Stimulated activated CD8-positive, alpha-beta memory T cell treated with anti-CD3 and anti-CD28 coated beads, Interleukin-4, amount 100 ng/mL, for 4 hours (primary cell): ENCODE measurements at places on chromosomes 1 and 21.

DNA sequence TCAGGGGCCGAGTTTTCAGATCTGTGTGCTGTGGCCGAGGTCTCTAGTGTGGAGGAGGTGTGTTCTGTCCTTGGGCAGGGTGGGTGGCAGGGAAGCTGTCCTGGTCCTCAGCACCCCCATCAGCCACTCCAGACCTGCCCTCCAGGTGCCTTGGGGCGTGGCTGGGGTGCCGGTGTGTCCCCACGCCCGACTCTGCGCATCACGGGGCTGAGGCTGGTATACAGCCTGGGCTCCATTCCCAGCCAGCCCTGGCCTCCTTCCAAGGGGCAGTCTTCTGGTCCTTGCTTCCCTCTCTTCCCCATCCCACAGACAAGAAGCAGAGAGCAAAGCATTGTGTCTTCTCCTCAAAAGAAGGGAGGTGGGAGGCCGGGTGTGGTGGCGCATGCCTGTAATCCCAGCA lies 4.0 kb downstream of the SAMD11 start:
- no peak for DNase-seq

DNA sequence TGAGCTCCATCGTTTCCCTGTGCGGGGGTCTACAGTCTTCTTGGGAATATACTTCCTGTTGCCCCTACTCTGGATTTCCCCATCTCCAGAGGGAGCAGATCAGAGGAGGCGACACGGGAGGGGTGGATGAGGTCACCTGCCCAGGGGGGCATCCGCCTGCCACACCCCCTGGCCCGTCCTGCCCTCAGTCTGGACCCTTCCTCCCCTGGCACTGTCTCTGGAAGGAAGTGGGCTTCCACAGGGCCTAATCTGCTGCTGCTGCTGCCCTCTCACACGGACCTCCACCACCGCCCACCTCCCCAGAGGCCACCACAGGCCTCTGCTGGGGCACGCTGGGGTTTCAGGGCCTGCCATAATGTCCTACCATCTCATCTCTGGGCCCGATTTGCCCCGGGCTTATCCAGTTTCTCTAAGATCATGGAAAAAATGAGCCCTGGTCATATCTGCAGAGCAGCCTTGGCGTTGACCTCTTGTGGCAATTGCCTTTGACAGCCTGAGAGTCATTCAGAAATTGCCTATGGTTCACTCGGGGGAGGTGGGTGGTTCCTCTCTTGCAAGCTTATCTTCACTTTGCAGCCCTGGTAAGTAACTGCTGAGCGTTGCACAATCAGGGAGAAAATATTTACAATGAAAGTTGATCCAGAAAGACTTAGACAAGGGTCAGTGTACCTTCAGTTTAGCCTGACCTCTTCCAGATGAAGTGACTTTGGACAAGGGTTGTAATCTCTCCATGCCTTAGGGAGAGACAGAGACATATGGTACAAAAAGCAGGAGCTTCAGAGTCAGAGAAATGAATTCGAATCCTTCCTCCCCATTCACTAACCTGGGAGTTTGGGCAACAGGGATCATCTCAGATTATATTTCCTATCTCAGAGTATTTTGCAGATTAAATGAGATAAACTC lies 252.4 kb downstream of the TOMM20 start:
- DNase-seq: no peak

DNA sequence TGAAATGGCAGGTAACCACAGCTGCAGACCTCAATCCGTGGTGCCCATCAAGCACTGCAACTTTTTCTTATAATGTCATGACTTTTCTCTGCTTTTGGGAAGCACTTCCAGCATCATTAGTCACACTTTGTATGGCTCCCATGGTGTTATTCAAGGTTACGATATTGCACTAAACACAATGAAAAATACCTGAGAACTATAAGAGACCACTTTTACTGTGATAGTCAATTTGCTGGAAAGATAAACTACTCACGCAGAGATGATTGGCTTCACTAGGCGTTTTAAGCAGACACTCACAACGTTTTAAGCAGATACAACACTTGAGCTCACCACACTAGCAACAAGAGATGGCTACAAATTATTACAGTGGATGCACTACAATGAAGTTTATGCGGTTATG lies 103.2 kb upstream of the CHRM3 start:
- DNase-seq: no peak

- DNase-seq: no peak
Observed at GRCh38 chr1:200128081-200128480, 100.6 kb downstream of the NR5A2 start.

GRCh38 chr1:229164836-229165735 lies 105.8 kb upstream of the RAB4A start:
- DNase-seq: no peak

DNA sequence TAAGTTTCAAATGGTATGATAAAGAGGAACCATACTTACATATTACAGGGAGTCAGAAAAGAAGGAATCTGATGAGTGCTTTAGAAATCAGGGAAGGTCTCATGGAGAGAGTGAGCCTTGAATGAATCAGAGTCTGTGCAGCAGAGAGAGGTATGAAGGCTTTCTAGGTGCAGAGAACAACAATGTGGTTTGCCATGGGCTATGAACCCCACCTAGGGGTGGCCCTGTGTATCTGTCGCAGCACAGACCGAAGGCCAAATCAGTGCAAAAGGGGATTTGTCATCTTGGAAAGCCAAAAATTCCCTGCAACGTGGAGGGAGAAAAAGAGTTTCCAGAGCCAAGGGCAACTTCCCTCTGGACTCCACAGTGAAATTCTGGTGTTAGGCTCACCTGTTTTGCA lies 3.5 kb downstream of the PAPPA2 start:
- DNase-seq: no peak
